Central memory CD4-positive, alpha-beta T cell (primary cell): ENCODE measurements at places on chromosomes 2 and 18.

- DNase-seq = no peak
These were observed 8.5 kb downstream of the SUCLG1 start for GRCh38 chr2:84450288-84451227.

DNA sequence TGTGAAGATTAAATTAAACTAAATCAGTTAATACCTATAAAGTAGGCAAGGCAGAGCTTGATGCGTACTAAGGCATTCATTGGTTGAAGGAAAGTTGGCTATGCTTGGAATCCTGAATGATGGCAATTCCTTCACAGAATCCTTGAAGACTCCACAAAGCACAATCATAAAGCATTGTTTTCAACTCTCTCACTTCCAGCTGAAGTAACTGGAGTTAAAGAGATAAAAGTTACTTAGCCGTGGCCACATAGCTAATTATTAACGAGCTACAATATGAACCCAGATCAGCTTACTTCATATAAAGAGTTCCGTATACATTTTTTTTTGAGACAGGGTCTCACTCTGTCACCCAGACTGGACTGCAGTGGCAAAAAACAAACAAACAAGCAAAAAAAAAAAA, 483.9 kb upstream of the DDX18 start:
- no peak for DNase-seq

DNA sequence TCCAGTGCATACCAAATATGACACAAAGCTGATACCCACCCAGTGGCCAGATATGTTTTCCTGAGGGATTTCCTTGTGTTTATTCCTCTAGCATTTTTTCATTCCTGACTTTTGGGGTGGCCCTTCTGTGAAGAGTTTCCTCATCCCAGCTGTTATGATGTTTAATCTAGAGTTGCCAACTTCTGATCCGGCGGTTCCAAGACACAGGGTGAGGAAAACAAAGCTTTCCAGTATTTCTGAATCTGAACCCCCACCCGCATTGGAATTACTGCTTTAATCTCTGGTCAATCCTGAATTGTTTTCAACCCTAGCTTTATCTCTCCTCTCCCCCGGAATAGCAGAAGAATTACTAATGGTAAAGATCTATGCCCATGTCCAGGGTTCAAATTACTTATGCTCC, 39.2 kb upstream of the PNPT1 start:
- DNase-seq = no peak

- DNase-seq = no peak
These were observed 315.2 kb downstream of the TDRD15 start for GRCh38 chr2:21438949-21439348.

- DNase-seq = no peak
These were observed 550.4 kb downstream of the BCL11A start for GRCh38 chr2:60003076-60003475.

DNA sequence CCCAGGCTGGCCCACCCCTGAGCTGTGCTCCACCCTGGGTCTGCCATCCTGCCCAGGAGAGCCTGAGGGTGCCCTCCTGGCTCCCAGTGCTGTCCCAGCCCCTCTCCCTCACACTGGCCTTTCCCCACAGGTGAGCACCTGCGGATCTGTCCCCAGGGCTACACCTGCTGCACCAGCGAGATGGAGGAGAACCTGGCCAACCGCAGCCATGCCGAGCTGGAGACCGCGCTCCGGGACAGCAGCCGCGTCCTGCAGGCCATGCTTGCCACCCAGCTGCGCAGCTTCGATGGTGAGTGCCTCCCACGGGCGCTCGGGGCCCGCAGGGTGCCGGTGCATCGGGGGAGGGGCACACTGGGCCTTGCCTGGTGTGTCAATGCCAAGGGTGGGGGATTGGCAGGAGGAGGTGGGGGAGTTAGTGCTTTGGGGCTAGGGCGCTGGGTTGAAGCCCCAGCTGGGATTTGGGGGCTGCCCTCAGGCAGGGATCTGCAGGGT, 23.5 kb downstream of the GPC1 start:
- DNase-seq = no peak

DNA sequence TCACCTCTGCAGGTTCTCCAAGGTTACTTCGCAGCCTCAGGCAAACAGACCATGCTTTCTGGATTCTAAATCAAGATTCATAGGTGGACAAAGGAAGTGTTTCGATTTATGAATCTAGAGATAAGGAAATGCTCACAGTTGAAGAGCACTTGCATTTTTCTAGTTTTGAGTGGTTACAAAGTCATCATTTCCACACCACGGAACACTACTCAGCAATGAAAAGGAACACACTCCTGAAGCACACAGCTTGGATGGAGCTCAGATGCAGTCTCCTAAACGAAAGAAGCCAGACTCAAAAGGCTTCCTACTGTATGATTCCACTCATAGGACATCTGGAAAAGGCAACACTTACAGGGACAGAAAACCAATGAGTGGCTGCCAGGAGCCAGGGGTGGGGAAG, 31.7 kb downstream of the SDC1 start:
- no peak for DNase-seq

DNA sequence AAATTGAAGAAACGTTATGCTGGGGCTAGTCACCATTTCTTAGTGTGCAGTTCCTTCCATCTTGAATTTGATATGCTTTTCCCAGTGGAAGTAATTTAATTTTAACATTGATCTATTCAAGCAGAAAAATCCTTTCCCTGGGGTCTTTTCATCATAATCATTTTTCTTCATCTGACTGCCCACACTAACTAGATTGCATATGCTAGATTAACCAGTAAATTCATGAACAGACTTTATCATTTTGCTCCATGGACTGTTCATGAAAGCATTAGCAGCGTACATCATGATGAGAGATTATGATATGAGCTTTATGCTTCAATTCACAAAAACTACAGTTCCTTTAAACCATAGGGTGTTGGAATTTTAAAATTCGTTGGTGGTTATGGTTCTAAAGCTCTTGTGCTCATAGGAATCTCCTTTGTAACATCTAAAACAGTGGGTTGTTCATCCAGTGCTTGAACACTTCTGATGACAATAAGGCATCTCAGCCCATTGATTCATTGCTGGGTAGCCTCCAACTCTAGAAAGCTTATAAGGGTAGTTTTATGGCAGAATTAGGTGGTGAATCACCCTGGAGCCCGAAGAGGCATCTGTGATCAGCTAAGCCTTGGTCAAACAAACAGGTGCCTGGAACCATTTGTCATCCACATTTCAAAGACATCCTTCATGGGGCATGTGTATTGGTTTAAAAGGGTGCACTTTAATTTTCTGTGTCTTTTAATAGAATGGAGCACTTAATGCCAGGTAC, 77.2 kb upstream of the NDUFV2 start:
- no peak for DNase-seq
